ENCODE measurements at places on chromosomes 11 and 22. TPM values are rescaled to one million over a fixed set of nuclear protein-coding genes. Genes with fewer than 3 reads are reported as not detected.

Gene THY1
- 12.7 TPM for total RNA-seq

Gene IFITM10
- total RNA-seq, result 1.0 TPM

Gene IGSF9B
- 1.6 TPM for total RNA-seq

Gene RFPL2
- 0.30 TPM for total RNA-seq

Gene KCNJ1
- total RNA-seq, result not detected

Gene SPDYC
- total RNA-seq, result not detected

Gene OPCML
- not detected for total RNA-seq

Gene IRAG1
- total RNA-seq, result 0.05 TPM

Gene P2RY2
- 9.5 TPM for total RNA-seq

Gene SLC35F2
- total RNA-seq, result 41.9 TPM

Gene DMC1
- total RNA-seq, result 3.2 TPM

Gene OR51E2
- total RNA-seq, result 0.14 TPM

Gene JHY
- 3.4 TPM for total RNA-seq

Gene GTPBP1
- 10.0 TPM for total RNA-seq

Gene YPEL1
- total RNA-seq, result 0.67 TPM

Gene ARL2
- 185 TPM for total RNA-seq

Gene C11orf52
- total RNA-seq, result not detected

Gene FJX1
- total RNA-seq, result 40.3 TPM

Gene CD248
- total RNA-seq, result not detected

Gene P2RX6
- 0.56 TPM for total RNA-seq

Gene APOBEC3B
- total RNA-seq, result 31.5 TPM

Gene OR4D5
- not detected for total RNA-seq

Gene OR52A1
- not detected for total RNA-seq

Gene EFEMP2
- total RNA-seq, result 0.96 TPM

All from A549 treated with CpdA at 1 μM for 4 hours (cell line).